Right forelimb (tissue), 1 donor: ENCODE measurements at places on chromosomes 1 and 21.

DNA sequence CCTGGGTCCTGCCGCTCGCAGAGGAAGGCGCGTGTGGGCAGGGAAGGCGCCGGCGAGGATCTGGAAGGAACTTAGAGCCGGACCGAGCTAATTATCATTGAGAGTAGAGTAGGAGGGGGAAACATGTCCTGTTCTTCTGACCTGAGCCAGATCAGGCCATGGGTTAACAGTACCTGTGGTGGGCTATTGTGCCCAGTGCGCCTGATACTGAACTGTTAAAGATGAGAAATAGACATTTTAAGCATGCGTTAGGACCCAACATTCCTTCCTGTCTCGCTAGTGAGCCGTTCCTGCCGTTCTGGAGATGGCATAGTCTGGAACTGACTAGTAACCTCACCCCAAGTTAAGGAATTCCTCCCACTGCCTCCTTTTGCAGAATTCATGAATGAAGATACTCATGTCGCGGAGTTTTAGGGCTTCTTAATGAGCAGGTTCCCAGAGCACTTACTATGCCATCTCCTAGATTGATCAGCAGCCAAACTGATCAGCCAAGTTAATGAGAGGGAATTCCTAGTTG, 870 bp downstream of the STRIP1 start:
- DNase-seq: no peak

GRCh38 chr1:108628665-108629064, 32.2 kb downstream of the HENMT1 start:
- no peak for DNase-seq

GRCh38 chr1:46172321-46172720, 2.6 kb upstream of the TSPAN1 start:
- no peak for DNase-seq

GRCh38 chr1:87137342-87137739, 191.3 kb upstream of the LMO4 start:
- DNase-seq: no peak

- peak; percentile 30 for DNase-seq
These were observed 35.0 kb downstream of the BATF3 start for GRCh38 chr1:212664409-212665199.

GRCh38 chr1:119701659-119702058, 10.1 kb upstream of the PHGDH start:
- no peak for DNase-seq

DNA sequence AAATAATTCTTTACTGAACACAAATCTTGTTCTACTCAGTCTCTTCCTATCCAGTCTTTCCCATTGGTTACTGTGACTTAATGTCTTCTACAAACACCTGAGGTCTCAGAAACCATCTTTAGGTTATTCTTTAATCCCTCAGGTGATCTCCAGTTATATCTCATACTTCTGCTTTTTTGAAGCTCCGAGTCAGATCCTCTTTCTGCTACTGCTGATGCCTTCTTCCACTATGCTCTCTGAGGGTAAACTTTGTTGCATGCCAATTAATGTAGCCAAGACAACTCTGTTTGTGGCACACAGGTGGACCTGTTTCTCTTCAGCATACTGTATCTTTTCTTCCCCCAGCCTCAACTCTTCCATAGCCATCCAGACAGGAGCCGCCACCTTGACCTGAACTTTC, 3.1 kb upstream of the APCS start:
- no peak for DNase-seq

- DNase-seq: no peak
These were observed 7.1 kb upstream of the ADAM30 start for GRCh38 chr1:119903443-119903835.

DNA sequence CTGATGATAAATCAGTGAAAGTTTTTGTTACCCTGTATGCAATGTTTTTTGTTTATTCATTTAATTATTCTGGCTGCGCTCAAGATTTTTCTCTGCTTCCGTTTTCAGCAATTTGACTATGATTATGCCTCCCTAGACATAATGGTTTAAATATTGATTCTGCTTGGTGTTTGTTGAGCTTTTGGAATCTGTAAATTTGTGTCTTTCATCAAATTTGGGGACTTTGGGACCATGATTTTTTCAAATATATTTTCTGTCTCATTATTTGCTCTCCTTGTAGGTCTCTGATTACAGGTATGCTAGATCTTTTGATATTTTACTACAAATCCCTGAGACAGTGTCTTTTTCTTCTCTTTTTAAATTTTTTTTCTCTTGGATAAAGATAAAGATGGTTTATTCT, 92.1 kb downstream of the CACHD1 start:
- no peak for DNase-seq

GRCh38 chr21:22791986-22792560, 1793.9 kb downstream of the NCAM2 start:
- DNase-seq: no peak

- no peak for DNase-seq
These were observed 144.5 kb downstream of the NTMT2 start for GRCh38 chr1:170290276-170290675.

DNA sequence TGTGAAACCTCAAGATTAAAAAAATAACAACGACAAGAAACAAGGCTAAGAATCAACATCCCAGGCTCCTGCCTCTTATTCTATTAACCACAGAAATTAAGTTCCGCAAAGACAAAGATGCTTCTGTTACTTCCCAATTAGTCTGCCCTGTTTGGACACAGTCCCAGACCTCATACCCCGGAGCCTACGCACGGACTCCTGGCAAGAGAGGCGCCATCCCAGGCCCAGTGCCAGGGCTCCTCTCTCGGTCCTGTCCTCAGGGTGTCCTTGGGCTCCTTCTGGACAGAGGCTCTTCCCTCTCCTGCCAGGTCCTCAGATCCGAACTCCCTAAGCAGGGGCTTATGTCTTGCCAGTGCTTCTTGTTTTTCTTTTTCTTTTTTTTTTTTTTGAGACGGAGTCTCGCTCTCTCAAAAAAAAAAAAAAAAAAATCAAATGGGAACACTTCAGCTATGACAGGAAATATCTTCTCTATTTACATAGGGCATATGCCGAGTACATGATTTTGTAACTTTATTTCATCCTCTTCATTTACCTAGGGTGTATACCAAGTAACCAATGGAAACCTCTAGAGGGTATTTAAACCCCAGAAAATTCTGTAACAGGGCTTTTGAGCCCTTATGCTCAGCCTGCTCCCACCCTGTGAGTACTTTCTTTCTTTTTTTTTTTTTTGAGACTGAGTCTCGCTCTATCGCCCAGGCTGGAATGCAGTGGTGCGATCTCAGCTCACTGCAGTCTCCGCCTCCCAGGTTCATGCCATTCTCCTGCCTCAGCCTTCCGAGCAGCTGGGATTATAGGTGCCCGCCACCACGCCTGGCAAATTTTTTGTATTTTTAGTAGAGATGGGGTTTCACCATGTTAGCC, 11.7 kb upstream of the ENO1 start:
- peak; percentile 84 for DNase-seq

GRCh38 chr1:55635856-55636255, 420.7 kb upstream of the USP24 start:
- no peak for DNase-seq

GRCh38 chr1:193799948-193800690, 613.7 kb upstream of the B3GALT2 start:
- DNase-seq: no peak

DNA sequence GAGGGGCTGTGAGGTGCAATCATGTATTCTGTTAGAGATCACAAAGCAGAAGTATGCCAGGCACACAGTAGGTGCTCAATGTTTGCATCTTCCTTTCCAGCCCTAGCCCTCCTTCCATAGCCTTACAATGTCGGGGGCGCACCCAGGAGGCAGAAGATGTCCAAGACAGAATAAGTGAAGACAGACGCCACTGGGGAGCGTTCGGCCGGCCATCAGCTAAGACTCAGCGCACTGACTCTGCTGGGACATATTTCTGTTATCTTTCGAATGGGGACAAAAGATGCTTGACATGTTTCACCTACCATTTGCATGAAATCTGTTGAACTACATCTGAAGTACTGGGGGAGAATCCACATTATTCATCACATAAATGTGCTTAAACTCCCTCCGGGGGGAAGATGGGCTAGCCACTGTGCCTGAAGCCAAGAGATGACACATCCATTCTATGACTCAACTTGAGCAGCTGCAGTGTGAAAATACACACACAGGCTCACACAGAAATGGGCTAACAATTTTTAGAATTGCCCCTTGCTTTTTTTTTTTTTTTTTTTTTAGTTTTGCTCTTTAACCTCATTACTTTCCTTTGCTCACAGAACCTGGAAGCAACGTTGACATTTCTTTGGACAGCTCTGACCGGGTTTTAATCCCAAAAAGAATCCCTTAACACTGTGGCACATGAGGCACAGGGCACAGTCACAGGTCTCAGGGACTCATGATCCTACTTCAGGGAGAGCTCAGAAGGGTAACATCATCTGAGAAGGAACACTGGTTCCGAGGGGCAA, 7.9 kb downstream of the TIAM1 start:
- no peak for DNase-seq

GRCh38 chr1:43235451-43236121, 34.2 kb upstream of the TMEM125 start:
- no peak for DNase-seq

DNA sequence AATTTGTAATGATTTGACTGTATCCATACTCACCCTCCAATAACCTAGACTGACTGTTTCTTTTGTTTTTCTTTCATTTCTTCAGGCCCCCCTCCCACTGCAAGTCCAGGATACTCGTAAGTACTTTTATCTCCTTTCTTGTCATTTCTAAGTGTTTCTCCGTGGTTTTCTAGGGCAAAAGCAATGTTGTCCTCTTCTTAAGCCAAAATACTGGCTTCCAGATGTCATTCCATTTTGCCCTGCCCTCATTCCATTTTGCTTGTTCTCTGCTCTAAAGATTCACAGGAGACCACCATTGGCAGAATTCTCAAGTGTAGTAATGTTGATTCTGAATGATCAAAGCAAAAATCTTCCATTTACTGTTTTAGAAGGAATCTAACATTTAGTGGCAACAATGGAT, 152.8 kb upstream of the UBE2U start:
- no peak for DNase-seq

DNA sequence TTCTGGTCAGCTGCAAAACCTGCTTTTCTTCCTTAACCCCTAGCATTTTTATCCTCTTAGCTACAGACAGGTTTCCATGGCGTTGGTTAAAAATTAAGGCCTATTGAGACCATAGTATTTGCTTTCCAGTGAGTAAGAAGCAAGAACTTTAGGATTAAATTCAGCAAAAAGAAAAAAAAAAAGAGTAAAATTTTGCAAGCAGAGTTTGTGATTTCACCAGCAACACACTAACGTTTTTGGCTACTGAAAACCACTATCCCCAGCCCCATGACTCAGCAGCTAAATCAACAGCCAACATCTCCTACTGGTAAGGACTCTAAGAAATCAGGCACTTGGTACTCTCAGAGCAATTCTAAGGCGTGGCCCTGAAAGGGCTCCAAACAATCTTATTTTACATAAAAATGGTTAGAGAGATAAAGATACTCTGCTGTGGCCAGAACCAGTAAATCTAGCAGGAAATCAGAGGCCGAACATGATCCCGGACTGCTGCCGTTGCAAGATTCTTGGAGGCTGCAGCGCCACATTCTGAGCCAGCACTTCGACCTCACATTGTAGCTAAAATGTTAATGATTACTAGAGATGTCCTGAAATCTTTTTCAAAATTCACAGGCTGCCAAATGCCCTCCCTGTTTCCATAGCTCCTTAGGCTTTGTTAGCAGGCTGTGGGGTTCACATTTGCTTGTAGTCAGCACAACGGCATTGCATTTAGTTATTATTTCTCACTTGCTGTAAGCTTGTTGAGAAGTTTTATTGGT, 1.6 kb upstream of the ENO1 start:
- peak; percentile 56 for DNase-seq

GRCh38 chr1:31742462-31743212, 21.5 kb downstream of the ADGRB2 start:
- DNase-seq: no peak
